Cerebellar nuclear complex (tissue), 1 donor: ENCODE measurements at places on chromosomes 1 and 21.

- no peak for DNase-seq
Measured at GRCh38 chr1:205798577-205798976, 14.4 kb downstream of the SLC41A1 start.

DNA sequence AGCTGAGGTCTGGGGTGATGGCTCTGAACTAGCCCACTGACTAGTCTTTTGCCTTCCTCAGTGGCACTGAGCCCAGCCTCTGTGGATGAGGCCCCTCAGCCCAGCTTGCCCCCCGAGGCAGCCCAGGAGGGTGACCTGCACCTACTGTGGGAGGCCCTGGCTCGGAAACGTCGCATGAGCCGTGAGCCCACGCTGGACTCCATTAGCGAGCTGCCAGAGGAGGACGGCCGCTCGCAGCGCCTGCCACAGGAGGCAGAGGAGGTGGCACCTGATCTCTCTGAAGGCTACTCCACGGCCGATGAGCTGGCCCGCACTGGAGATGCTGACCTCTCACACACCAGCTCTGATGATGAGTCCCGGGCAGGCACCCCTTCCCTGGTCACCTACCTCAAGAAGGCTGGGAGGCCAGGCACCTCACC is 87.8 kb downstream of the TRIM11 start:
- DNase-seq: no peak

DNA sequence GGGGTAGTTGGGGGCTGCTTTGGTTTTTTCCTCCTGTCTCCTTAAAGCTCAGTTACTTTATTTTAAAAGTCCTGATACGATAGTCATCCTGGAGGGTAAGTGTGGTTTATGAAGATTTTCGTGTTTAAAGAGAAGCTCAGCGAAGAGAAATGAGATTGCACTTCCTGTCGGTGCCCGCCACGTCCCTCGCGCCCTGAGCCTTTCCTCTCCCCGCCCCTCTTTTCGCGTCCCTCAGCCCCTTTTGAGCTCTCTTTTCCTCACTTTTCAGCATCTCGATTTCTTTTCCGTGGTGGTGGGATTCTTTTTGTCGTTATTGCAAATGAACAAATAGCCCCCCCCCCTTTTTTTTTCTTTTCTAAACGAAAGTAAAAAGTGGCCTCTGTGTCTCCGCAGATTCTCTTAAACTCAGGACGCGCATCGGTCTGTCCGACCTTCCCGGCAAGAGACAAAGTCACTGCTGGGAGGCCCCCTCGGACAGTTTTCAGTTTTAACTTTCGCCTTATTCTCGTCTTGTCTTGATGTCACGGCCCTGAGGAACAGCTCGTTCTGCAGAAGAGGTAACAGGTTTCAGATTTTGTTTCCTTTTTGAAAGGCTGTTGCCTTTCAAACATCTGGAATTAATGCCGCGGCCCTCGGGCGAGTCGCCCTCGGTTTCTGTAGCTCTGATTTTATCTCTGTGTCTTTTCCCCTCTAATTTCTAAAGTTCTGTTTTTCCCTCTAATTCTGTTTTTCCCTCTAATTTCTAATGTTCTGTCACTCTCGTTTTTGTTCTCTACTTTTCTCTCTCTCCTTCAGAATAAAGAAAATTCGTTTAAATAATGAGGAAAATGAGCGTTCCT is 1.0 kb upstream of the DMRTA2 start:
- no peak for DNase-seq

- DNase-seq: no peak
Measured at GRCh38 chr1:40038697-40039096, 1.8 kb upstream of the CAP1 start.

- DNase-seq: no peak
Measured at GRCh38 chr1:84573481-84573966, 716 bp downstream of the CTBS start.

DNA sequence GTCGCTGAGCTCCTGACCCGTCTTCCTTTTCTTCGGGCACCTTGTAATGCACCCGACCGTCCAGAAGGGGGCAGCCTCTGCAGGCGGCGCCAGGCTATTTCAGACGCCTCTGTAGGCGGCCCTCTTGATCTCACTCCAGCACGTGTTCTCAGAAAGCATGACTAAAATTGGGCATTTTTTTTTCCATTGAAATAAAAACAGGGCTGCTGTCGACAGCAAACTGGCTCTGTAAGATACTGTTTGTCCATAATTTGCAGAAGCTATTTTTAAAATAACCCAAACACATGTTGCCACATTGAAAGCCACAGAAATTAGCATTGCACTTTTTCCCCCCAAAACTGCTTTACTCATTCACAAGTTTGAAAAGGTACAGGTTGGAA is 78.0 kb downstream of the STUM start:
- peak; percentile 36 for DNase-seq
